ENCODE measurements at places on chromosomes 5 and 9.

- no peak for DNase-seq
Measured at GRCh38 chr9:8842402-8843193, 1043.0 kb upstream of the DMAC1 start.

DNA sequence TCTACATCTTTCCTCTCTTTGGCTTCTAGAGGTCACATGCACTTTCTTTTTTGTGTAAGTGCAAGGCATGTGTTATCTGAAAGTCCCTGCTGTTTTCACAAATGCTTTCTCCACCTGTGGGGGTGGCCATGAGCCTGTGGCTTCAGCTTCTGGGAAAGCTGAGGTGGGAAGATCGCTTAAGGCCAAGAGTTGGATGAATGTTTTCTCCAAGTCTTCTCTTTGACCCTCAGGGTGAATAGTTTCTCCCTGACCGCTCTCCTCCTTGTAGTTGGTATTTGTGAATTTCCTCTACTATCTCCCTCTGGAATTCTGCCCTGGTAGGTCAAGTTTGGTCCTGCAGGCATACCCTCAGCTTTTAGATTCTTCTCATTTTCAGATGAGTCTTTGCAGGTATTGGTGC is 74.2 kb downstream of the UGCG start:
- no peak for DNase-seq

GRCh38 chr5:55250064-55250463 is 16.7 kb upstream of the CCNO start:
- no peak for DNase-seq

GRCh38 chr5:51495672-51496071 is 112.4 kb downstream of the ISL1 start:
- no peak for DNase-seq

- DNase-seq: no peak
Measured at GRCh38 chr5:147396070-147396823, 113.6 kb downstream of the DPYSL3 start.

DNA sequence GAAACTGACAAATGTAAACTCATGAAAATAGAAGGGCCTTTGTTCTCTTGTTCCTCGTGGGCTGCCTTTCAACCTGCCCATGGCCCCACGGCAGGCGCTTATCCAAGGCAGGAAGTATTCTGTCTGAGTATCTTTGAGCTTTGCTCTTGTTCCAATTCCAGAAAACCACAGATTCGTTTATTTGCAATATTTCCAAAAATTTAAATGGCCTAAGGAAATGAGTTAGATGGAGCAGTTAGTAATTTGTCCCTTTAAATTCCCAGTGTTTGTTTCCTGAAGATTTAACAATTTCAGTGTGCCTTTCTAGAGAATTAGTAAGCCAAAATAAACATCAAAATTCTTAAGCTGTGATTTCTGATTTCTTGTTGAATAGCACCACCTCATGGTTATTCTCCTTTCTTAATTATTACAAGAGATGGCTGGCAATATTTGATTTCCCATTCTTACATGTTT is 299.4 kb upstream of the RASA1 start:
- DNase-seq: no peak

GRCh38 chr5:80504833-80505232 is 16.9 kb downstream of the FAM151B start:
- DNase-seq: no peak

DNA sequence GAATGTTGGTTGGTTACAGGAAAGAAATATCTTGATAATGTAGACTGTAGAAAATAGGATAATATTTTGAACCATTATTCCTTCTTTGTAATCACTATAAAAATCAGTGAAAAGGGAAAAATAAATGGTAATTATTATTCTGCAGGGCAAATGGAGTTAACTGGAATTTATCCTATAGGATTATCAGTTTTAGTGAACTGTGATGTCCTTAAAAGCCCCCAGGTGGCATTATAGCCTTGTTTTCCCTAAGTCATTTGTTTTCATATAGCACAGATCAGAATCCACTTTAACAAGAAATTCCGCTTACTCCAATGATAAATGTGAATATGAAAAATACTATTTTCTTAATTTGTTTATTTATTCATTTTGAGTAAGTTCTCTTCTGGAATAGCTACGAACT is 26.2 kb upstream of the WDR41 start:
- no peak for DNase-seq

DNA sequence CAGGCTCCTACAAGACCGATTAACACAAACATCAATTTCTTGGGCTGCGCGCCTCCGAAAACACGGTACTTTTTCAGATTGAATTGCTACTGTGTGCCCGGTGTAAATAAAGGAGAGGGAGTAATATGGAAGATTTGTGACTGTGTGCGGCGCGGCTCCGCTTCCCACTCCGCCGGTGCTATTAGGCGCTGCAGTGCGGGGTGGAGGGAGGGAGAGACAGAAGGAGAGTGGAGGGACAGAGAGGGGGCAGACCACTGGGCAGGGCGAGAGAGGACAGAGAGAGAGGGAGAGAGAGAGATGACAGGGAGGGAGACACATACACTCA is 24.7 kb upstream of the RNU6ATAC start:
- no peak for DNase-seq

- DNase-seq: peak; percentile 11
Measured at GRCh38 chr9:104091708-104092107, 2.4 kb upstream of the SMC2 start.

GRCh38 chr9:105128908-105129600 is 115.4 kb upstream of the SLC44A1 start:
- no peak for DNase-seq

DNA sequence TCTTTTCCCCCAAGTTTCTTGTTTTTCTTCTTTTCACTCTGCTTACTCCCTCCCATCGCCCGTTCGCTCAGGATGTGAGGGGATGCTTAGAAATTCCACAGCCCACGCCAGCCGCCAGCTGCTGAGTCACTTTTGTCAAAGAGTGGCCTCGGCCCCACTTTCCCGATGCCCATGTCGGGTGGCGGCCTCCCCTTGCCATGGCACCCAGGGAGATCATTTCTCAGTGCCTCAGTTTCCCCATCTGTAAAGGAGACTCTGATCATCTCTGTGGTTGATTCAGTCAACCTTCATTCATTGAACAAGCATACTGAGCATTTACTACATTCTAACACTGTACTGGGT is 353 bp upstream of the PDGFRB start:
- no peak for DNase-seq

DNA sequence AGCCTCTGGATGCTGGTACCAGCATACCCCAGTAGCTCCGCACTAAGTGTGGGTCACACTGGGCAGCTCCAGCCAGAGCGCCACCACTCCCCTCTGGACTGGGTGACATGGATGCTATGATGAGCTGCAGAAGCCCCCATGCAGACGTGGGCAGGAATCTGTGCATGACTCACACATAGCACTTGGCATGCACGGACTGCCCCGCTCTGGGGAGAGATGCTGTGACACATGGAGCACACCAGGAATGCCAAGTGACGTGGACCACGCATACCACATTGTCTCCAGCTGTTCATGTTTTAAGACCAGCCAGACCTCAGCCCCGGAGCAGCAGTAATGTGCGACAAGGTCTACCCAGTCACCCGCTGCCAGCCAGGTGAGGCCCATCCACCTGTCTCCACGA is 64.1 kb downstream of the SEMA4D start:
- no peak for DNase-seq

DNA sequence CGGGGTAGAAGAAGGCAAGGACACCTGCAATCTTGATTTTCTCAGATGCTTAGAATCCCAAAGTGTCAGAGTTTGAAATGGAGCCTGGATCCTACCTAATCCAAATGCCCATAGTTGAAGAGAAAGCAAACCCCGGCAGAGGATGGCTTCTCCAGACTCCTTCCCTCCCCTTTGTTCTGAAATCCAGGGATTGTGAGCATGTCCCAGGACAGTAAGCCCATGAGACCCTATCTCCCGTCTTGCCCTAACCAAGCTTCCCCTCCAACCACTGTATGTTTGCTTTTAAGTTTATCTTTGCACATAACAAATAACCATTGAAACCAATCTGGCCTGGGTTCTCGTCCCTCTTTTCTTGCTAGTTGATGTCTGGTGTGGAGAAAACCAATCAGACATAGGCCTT is 78.3 kb upstream of the NIPAL4 start:
- DNase-seq: no peak

GRCh38 chr9:106334081-106334480 is 528.9 kb upstream of the ZNF462 start:
- DNase-seq: no peak

- DNase-seq: no peak
Measured at GRCh38 chr5:180960209-180960608, 28.4 kb upstream of the BTNL3 start.

- no peak for DNase-seq
Measured at GRCh38 chr9:33227741-33228140, 12.2 kb upstream of the SPINK4 start.

DNA sequence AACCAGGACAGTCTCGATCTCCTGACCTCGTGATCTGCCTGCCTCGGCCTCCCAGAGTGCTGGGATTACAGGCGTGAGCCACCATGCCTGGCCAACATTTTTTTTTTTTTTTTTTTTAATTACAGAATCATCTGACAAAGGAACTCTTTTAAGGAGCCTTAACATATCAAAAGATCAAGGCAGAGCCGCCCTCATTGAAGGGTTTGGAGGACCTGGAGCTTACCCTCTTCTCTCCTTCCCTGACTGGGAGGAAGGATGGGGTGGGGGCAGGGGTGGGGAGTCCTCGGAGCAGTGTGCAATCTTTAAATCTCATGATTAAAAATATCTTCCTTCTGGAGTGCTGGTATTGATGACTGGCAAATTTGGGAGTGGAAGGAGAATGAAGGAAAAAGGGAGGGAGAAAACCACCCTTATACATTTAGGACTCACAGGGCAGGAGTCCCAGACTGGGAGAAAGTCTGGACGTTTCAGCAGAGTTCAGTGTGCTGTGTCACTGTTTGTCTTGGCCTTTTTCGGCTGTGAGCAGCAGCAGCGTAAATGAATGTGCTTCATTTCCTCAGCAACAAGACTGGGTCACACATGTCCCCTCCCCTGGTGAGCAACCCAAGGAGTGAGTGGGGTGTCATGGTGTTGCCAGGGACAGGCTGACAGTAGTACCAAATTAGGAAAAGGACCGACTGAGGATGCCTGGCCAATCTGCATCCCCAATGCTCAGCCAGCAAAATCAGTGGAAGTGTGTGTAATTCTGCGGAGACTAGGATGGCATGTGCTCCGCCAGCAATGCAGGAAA is 115.3 kb upstream of the BNC2 start:
- no peak for DNase-seq

All from activated CD4-positive, alpha-beta T cell treated with anti-CD3 and anti-CD28 coated beads for 4 hours (primary cell).